ENCODE measurements at places on chromosomes 5 and 9. TPM values are rescaled to one million over a fixed set of nuclear protein-coding genes. Genes with fewer than 3 reads are reported as not detected.

SLC45A2 gene
- not detected for total RNA-seq

DNA sequence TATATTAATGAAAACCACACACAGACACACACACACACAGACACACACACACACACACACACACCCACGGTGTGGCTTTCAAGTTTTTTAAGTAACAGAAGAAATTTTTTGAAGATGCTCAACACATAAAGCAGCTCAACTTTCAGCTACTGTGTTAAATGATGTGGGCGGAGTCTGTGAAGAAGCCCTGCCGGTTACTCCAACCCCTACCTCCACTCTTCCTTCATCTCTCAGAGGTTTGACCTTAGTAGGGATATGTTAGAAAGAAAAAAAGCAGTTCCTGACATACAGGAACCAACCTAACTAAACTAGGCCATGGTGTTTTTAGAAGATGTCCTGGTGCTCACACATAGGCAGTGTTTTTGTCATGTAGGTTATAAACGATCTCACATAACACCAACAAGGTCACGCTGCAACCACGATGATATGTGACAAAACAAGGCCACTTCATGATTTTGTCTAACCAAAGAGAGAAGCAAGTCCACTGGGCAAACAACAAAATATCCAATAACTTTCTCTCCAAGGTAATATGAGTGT, 112.8 kb downstream of the EMB start:
- no peak for DNase-seq

ACO1 gene
- total RNA-seq = 3.5 TPM

FST gene
- 0.23 TPM for total RNA-seq

GRCh38 chr9:129142138-129142935, 31.1 kb downstream of the PTPA start:
- no peak for DNase-seq

- DNase-seq = no peak
Observed at GRCh38 chr9:19409401-19410194, 789 bp downstream of the ACER2 start.

RANBP17 gene
- total RNA-seq = 0.10 TPM

ADAMTS12 gene
- 28.4 TPM for total RNA-seq

ZNF474 gene
- total RNA-seq = not detected

RIGI gene
- 10.4 TPM for total RNA-seq

GRCh38 chr9:125949703-125950460, 202.7 kb downstream of the PBX3 start:
- no peak for DNase-seq

PCDHA2 gene
- total RNA-seq = not detected

TSSK1B gene
- total RNA-seq = not detected
